ENCODE measurements at places on chromosomes 2 and 18.

GRCh38 chr2:105287692-105288091, 41.8 kb downstream of the TGFBRAP1 start:
- no peak for DNase-seq

DNA sequence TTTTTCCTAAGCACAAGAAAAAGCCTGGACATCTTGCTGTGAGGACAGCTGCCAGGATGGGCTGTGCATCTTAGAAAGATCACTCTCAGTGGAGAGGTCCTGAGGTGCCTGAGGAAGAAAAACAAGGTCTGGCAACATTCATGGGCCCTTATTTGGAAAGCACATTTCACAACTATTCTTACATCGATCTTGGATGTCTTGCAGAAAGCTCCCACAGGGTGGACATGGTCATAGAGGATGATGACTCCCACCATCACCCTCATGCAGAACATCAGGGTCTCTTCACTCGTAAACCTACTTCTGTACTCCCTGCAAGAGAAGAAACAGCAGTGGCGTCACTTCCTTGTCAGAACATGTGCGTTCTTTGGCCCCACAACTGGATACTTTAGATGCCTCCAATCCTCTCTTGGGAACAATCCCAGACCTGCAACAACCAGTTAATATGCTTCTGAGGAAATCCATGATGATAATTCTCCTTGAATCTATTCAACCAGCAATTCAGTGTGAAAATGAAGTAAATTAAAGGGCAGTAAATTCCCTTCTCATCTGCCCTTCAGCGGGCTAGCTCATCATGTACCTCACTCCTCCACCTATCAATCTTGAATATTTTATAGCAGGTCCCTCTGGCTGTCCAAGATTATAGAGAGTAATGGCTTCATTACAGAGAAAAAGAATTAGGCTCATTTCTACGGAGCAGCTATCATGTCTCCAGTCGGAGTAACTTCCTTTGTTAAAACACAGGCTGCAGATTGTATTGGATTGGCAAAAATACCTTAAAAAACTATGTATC, 106.2 kb downstream of the CYRIA start:
- no peak for DNase-seq

DNA sequence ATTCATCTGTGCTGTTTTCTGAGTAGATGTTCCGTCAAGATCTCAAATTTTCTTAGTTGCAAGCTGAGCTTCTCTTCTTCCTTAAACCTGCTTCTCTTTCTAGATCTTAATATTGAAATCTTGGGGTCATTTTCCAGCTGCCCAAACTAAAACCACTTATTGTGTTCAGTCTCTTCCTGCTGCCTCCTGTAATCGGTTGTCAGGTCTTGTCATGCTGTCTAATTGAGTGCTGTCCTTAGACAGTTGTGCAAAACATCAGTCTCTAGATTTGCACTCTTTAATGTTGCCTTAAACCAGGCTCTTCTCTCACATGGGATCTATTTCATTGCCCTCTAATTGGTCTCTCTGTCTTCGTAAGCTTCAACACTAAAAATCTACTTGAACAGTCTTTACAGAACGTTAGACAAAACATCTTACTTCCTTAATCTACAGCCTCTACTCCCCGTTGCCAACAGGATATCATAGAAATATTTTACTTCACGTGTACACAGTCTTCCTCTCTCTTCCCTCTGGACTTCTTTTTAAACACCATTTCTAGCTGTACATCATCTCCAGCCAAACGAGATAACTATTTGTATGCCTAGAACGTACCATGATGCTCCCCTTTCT, 34.9 kb downstream of the GPD2 start:
- no peak for DNase-seq

- no peak for DNase-seq
These were observed 971.1 kb upstream of the ACVR2A start for GRCh38 chr2:146873646-146874259.

DNA sequence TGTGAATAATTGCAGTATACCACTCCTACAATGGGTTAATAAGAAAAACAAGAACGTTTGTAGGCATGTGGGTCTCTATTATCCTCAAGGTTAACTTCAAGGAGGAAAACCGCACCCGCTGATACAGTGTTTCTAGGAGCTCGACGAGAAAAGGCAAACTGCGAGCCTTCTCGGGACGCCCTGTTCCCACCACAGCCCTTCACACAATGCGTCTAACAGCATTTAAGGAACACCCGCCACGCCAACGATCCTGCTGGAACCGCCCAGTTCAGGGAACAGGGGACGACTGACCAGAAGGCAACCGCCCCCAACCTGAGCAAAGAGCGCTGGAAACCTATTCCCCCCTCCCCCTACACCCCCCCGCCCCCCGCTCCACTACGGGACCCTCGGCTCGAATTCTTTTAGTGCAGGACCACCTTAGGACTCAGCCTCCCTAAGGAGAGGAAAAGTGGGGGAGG, 710 bp upstream of the TMSB10 start:
- DNase-seq, result no peak

DNA sequence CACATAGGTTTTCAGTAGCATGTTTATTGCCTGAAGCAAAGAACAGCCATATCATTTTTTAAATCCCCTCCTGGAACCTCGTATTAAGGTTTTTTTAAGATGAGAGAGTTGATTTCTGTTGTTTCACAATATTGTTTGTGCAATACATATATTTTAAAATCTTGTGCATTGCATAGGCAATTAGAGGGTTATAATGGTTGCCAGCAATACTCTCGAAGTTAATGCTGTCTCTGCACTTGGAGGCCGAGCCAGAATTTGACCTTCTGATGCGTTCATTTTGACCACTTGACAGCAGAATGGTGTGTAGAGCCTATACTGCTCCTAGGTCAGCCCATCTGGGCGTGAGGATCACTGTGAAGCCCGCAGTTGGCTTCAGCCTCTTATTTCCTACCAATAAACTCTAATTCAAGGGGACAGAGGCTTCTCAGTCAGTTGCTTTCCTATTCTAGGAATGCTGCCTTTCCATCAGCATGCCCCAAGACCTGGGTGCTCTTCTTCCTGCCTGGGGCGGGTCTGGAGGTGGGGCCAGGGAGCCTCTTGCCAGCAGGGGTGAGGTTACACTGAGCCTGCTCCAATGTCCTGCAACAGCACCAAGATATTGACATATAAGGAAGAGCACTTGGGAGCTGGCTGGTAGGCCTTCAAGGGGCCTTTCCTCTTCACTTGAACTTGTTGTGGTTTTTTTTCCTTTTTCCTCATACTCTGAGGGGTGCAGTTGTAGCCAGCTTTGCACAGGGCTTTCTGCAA, 91.4 kb upstream of the BCL2L11 start:
- no peak for DNase-seq

GRCh38 chr2:19710230-19710629, 191.6 kb downstream of the TTC32 start:
- DNase-seq, result no peak

- DNase-seq, result no peak
These were observed 116.2 kb downstream of the USP34 start for GRCh38 chr2:61354543-61355197.

GRCh38 chr2:169438466-169439072, 40.7 kb upstream of the BBS5 start:
- DNase-seq, result no peak

DNA sequence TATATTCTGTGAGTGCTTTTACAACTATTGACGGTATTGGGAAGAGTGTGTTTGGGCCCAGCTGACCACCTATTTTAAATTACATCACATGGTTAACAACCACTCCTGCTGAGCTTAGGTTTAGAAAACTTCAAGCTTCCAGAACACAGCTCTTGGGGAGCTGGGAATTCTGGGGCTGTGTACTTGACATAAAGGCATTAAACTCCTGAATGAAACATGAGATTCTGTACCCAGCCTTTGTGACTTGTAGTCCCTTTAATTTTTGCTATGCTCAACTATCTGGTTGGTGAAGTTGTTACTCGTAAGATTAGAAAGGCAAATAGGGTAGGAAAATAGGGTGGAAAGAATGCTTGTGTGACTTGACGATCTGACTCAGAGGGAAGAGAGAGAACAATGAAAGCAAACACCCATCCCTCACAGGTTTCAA, 66.9 kb downstream of the LTBP1 start:
- no peak for DNase-seq

- no peak for DNase-seq
These were observed 8.7 kb downstream of the PCBP1 start for GRCh38 chr2:70095720-70096670.

GRCh38 chr18:67735506-67735905, 219.0 kb upstream of the DSEL start:
- DNase-seq, result no peak

DNA sequence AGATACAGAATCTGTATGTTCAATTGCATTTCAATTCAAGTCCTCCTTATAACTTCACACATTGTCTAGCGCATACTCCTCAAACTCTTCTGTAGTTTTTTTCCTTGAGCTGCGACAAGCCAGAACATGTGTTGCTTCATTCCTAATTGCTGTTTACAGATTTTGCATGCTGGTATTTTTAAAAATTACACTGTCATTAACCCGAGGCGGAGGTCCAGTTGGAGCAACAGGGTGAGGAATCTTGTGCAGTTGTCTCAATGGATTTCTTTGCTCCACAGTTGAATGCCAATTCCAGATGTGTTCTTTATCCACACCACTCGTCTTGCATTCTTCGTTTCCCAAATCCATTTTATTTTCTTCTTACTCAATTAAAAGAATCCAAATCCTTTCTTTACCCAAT, 16.4 kb upstream of the SERPINB13 start:
- no peak for DNase-seq

- no peak for DNase-seq
These were observed 34.4 kb downstream of the NCL start for GRCh38 chr2:231429901-231430300.

DNA sequence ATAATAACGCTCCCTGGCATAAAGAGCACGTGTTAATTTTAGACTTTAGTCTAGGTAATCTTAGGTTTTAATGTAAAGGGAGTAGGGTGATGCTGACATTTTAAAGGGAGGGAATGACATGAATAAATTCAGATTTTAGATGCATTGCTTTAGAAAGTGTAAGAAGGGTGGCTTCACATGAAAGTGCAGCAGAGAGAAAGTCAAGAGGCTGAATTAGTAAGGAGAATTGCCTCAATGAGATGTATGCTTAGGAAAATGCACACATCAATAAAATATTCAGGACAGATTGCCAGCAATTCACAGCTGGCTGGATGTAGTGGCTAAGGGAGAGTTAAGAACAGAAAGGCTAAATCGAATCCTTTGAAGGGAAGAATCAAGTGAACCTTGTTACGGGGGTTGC, 165.5 kb upstream of the CDH19 start:
- no peak for DNase-seq

DNA sequence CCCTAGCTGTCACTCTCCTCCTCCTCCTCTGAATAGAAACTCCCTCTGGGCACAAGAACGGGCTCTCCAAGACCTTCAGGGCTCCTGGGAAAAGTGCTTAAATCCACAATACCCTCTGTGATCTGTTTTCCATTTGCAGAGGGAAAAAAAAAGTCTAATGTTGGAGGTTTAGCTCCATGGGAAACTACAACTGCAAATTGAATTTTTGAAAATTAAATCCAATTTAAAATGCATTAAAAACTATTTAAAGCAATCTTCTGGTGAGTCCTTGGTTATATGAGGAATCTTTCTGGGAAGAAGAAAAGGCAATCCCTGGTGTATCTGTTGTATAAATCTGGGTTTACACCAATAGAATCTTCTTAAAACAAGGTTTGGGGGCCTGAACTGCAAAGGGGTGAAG, 64.3 kb downstream of the NCKAP5 start:
- DNase-seq, result no peak

- no peak for DNase-seq
These were observed 1334.0 kb upstream of the NRXN1 start for GRCh38 chr2:52365946-52366345.

DNA sequence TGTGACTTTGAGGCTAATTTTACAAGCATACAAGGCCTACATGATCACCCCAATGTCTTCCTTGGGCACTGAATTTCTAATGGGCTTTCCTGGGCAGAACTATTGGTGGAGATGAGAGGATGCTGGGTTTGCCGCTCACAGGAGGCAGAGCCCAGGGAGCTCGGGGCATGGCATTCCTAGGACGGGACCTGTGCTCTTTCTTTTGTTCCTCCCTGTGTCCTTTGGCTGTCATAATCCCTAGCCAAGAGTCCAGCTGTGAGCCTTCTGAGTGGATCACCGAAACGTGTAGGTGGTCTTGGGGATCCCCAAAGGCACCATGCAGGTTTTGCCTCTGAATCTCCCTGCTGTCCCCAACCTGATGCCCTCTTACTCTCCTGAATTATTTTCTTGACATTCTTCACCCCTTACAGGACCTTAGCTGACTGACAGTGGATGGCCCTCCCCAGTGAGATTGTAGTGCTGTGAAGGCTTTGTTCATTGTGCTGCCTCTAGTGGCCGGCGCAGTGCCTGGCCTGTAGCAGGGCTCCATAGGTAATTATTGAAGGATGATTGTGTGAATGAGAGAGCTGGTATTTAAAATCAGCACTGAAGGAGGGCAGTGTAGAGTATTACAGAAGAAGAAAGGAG, 221.9 kb downstream of the ZNF407 start:
- no peak for DNase-seq

GRCh38 chr2:189553504-189554088, 27.0 kb downstream of the SLC40A1 start:
- no peak for DNase-seq

GRCh38 chr2:232981356-232981755, 31.7 kb downstream of the NGEF start:
- DNase-seq, result no peak

DNA sequence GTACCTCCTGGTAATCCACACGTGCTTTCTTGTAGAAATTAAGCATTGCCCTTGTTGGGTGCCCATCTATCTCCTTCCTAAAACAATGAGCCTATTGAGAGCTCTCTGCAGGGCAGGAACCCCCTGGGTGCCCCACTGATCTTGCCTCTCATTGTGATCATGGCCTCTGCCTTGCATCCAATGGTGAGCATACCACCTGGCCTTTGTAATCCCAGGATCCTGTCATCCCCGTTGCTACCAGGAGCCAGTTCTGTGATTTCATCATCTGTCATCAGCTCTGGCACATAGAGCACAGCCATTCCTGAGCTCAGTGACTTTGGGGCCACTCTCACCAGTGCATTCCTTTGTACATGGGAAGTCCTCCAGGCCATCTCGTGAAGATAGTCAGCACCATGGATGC, 381.0 kb upstream of the ID2 start:
- DNase-seq, result no peak

DNA sequence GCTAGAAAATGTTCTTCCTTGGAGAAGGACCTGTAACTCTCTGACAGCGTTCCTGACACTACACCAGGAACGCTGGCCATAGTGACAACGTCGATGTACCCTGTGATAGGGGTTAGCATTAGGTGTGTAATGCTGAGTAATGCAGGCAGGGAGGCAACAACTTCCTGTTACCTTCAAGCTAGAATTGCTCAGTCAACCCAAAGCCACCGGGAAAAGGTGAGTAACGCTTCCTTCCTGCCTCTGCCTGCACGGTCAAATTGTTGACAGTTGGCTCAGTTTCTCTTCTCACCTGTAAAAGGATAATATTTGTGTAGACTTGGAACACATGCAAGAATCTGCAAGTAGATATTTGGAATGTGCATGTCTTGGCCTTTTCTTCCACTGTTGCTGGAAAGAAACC, 12.7 kb downstream of the FAM110C start:
- DNase-seq, result no peak

- DNase-seq, result no peak
These were observed 135.5 kb upstream of the CREB1 start for GRCh38 chr2:207394203-207394781.

Data from NCI-H446 treated with DMSO at 0.1 percent for 48 hours (cell line).